ENCODE measurements at places on chromosomes 1 and 21.

- DNase-seq: no peak
Measured at GRCh38 chr1:94738371-94738770, 81.8 kb upstream of the SLC44A3 start.

- DNase-seq: no peak
Measured at GRCh38 chr1:209490013-209490412, 93.5 kb upstream of the CAMK1G start.

GRCh38 chr1:151641229-151641628 lies 29.4 kb downstream of the SNX27 start:
- DNase-seq: no peak

DNA sequence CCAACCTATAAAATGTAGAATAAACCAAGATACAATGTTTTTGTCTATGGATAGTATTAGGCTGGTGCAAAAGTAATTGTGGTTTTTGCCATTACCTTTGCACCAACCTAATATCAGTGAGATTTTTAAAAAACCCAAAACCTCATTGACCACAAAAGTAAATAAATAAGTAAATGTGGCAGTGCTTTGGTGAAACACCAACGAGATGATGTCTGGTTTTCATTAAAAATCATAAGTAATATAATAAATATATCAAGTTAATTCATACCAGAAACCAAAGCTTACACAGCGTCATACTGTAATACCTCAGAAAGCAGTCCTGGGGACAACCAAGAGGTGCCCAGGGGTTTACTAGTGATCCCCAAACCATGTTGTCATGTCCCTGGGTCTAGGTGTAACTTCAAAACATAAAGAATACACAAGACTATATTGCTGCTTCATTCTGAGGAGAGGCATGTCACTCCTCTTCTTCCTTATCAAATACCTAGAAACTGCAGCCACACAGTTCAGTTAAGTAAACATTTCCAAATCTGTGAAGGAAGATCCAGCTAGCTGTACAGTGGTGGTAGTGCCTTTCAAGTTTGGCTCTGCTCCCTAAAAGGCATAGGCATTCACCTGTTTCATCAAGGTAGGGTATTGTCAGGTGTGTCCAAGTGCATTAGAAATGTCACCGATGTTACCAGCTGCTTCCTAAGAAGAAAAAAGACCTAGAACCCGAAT lies 51.6 kb upstream of the ZC3H11B start:
- no peak for DNase-seq

- no peak for DNase-seq
Measured at GRCh38 chr1:45621501-45621836, 2.4 kb downstream of the CCDC17 start.

DNA sequence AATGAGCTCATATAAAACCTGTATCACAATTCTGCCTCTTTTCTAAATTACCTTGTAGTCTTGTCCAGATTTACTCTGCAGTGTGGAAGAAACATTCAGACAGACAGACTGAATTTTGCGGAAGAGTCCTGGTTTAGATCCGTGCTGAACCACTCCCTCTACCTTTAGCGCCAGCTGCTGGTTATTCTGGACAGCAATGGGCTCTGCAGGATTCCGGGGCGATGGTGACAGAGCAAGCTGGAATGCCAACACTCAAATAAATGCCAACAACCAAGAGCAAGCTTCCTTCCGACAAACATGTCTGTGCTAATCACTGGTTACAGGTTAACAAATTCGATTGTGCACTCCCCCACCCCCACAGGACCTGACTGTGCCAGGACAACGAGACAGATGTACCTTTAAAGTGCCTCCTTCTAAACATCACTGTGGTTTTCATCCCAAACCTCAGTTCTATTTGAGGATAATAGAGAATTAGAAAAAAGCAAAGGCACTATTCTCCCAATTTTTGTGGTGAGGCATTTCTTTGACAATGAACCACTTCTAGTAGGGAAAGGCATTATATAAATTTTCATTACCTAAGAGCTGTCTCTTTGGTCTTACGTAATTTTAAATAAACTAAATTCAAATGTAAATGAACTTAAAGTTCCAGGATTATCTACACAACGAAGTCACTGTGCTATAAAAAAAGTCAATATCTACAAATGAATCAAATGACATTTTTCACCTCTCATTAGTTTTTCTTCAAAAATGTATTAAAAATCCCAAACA lies 90.4 kb downstream of the INTS7 start:
- DNase-seq: peak; percentile 90

GRCh38 chr1:108877348-108878159 lies 769 bp downstream of the GPSM2 start:
- no peak for DNase-seq

DNA sequence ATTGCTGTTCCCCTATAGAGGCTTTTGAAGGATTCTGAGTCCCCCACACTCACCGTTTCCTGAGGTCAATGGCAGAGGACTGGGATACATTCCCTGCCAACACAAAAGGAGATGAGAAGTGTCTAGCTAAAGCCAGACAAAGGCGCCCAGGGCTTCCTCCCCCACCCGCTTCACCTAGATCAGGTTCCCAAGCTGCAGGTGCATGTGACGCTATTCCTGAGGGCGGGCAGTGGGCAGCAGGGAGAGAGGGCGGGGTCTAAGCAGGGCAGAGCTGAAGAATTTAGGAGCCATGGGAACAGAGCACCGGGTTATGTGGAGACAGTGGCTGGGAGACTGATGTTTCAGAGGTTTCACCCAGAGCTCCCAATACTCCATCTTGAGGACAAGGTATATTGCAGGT lies 6.0 kb upstream of the ARHGEF2 start:
- DNase-seq: no peak

Measured in epithelial cell of proximal tubule (primary cell).